ENCODE measurements at places on chromosomes 6 and 20.

DNA sequence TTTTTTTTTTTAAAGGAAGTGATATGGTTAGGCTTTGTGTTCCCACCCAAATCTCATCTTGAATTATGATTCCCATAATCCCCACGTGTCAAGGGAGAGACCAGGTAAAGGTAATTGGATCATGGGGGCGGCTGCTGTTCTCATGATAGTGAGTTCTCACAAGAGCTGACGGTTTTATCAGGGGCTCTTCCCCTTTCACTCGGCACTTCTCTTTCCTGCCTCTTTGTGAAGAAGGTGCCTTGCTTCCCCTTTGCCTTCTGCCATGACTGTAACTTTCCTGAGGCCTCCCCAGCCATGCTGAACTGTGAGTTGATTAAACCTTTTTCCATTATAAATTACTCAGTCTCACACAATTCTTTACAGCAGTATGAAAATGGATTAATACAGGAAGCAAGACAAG lies 64.3 kb downstream of the ZFP64 start:
- DNase-seq = no peak

DNA sequence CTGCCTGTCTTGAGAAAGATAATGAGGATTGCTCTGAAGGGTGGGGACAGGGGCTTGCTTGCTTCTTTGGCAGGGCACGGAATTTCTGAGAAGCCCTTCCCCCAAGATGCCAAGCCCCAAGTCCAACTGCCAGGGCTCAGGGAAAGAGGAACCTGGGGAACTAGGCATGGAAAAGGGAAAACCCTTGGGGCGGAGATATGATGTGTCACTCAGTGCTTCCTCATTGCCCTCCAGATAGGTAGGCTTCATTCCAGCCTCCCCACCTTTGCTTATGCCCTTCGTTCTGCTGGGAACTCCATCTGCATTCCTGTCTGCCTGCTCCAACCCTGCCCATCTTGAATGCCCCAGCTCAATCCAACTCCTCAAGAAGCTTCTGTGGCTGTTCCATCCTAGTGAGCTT lies 61.2 kb downstream of the VEGFA start:
- DNase-seq = no peak

DNA sequence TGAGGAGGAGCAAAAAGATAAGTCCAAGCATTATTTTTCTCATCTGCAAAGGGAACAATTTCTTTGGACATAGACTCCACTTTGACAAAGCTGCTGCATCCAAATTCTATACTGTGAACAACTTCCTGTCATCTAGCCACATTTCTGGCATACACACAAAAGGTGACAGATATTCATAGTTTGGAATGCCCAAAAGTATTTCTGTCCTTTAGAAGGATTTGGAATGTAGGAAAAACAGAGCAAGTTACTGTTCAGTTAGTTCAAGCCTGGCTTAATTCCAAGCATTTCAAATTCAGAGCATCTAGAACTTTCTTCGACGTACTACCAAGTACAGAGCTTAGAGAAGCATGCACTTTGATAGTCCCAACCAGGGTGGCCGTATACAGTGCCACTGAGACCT lies 134.0 kb downstream of the PDE7B start:
- DNase-seq = no peak

DNA sequence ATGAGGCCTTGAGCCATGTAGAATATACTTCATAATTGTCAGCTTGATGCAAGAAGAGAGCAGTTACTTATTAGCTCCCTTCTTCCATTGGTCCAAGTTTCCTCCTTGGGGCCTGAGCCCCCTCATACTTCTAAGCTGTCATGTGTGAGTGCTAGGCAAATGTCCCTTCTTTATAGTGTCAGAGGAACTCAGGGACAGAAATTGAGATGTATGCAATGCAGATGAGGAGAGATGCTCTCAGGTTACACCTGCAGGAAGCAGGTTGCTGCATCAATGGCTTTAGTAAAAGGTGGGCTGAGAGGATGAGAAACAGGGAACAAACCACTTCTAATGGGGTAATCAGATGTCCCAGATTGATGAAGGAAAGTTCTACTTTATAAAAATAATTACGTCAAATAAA lies 6.7 kb upstream of the PDSS2 start:
- DNase-seq = no peak

- DNase-seq = no peak
These were observed 15.6 kb downstream of the PKIG start for GRCh38 chr20:44597930-44598329.

GRCh38 chr20:9807136-9807535 lies 31.7 kb downstream of the PAK5 start:
- no peak for DNase-seq

DNA sequence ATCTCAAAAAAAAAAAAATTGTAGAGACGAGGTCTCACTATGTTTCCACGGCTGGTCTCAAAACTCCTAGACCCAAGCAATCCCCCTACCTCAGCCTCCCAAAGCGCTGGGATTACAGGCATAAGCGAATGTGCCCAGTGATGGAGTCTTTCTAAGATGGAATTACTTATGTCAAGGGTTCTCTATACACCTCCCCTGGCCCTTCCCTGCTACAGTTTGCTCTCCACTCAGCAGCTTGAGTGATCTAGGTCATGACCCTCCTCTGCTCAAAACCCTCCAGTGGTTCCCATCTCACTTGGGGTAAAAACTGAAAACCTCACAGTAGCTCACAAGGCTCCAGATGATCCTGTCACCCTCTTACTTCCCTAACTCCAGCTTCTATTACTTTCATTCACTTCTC lies 1.8 kb upstream of the DNPH1 start:
- DNase-seq = no peak

GRCh38 chr20:32742322-32743236 lies 688 bp downstream of the COMMD7 start:
- peak; percentile 59 for DNase-seq

GRCh38 chr6:167827583-167828324 lies 1.0 kb downstream of the AFDN start:
- peak; percentile 54 for DNase-seq

- no peak for DNase-seq
These were observed 94.3 kb downstream of the THBS2 start for GRCh38 chr6:169159331-169159730.

- DNase-seq = no peak
These were observed 6.2 kb downstream of the COL9A3 start for GRCh38 chr20:62822788-62823651.

DNA sequence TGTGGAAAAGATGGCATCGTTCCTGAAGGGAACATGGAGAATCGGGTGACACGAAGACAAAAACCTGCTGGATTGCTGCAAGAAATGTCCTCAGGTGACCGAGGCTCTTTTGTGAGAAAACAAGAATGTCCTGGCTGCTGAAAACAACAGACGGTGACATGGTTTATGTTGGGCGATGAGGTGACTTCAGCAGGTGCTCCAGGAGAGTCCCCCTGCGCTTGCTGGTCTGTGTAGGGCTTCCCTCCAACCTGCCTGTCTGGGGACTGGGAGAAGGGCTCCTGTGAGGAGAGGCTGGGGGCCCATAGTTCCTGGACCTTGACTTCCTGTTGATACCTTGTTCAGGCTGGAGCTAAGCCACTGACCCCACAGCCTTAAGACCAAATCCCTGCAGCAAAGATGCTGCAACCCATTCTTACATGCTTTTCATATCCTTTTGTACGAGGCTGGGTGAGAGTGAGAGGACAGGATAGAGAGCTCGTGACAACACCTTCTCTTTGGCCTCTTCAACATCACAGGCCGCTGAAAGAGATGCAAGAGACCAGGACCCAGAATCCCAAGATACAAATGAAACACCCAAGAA lies 134.8 kb downstream of the CD83 start:
- no peak for DNase-seq

- no peak for DNase-seq
These were observed 121.4 kb upstream of the RREB1 start for GRCh38 chr6:6986344-6986743.

DNA sequence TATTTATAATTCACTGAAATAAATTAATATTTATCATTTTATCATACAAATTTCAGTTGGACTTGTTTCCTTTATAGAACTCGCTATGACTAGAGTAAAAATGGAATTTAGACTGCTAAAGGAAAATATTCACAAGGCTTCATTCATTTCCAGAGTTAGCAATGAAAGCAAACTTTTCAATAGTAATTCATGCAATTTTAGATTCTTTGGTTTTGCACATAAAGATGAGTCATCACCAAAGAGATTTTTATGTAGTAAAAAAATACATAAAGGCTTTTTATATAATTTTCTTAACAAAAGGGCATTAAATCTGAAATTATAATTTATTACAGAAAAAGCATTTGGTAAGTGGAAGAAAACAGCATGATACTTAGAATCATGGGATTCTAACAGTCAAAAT lies 37.2 kb upstream of the STXBP5 start:
- DNase-seq = no peak

DNA sequence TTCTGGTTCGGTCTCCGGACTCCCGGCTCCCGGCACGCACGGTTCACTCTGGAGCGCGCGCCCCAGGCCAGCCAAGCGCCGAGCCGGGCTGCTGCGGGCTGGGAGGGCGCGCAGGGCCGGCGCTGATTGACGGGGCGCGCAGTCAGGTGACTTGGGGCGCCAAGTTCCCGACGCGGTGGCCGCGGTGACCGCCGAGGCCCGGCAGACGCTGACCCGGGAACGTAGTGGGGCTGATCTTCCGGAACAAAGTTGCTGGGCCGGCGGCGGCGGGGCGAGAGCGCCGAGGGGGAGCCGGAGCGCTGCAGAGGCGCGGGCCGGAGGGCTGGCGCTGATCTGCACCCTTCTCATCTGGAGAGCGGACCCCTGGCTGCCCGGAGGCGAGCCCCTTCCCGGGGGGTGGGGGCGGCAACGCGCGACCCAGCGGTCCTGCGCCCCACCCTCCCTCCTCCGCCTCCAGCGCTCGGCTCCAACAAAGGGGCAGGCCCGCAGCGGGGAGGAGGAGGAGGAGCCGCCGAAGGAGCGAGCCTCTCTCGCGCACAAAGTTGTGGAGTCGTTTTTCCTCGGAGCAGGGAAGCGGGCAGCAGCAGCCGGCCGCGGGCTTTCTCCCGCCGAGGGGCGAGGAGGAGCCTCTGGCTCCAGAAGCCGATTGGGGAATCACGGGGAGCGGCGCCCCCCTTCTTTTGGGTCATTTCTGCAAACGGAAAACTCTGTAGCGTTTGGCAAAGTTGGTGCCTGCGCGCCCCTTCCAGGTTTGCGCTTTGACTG lies at the start of gene UTRN:
Gene UTRN (plus strand): TSS at position 553 of the 765 bp plus-strand sequence. CDS start 6,494 bp downstream, outside the sequence.
- peak; percentile 75 for DNase-seq

GRCh38 chr6:115573861-115574260 lies 486.8 kb downstream of the FRK start:
- no peak for DNase-seq

DNA sequence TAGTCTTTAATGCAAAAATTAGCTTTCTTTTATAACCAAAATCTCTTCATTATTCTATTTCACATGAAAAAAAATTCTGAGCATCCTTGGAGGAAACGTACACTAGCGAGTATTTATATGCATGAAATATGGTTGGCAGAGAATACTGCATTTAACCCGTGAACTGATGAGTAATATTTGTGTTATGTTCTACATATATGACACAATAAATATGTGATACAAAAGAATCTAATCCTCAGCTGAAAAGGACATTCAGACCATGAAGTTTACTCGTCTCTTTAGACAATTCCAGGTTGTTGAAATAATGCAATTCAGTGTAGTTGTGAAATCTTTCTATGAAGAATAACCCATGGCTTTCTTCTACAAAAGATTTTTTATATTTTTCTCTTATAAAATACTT lies 524.8 kb upstream of the MAN1A1 start:
- DNase-seq = no peak

DNA sequence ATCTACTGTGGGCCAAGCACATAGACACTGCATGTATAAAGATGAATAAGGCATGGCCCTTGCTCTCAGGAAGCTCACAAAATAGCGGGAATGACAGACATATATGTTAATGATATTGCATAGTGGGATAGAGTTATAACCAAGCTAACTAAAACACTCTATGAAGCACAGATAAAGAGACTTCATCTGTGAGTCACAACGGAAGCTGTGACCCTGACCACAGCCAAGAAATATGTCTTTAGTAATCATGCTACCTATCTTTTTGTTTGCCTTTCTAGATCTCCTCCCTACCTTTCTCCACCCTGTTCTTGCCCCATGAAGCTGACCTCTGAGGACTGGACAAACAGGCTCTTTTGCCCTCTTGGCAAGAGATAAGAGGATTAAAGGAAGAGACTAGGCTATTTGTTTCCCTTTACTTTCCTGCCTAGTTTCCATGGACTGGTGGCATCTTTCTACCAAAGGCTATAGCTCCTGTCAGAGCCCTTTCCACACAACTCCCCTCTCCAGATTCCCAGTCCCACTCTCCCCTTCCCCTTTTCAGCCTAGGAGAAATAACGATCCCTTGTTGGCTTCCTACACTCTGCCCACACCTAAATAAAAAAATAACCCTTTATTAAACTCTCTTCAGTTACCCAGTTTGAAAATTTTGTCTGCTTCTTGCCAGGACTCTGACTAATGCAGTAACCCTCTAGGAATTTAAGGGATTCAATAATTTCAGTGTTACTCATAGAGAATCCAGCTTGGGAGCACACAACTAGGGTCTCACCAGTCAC lies 504.9 kb upstream of the MARCKS start:
- DNase-seq = no peak

DNA sequence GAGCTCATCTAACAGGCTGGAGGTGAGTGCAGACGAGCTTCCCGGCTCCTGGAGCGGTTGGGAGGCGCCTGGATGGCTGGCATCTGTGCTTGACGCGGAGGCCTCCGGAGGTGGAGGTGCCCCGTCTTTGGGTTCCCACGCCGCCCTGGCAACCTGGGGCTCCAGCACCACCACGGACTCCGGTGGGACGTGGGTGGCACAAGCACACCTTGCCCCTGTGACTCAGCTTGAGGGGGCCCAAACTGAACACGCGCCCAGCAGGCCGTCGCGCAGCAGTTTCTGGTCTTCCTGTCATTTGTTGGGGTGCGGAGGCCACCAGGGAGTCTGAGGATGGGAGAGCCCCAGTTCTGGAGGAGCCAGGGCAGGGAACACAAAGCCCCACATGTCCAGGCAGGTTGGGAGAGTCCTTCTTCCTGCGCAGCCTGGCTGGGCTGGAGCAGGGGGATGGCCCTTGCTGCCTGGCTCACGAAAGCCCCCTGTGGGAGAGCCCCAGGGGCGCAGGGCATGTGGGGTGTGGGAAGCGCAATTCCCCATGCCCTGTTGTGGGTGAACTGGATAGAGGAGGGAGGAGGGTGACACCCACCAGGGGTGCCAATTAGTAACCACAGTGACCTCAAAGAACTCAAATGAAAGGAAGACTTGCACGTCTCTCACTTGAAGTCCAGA lies 1378.6 kb upstream of the DEFB115 start:
- no peak for DNase-seq

Data from activated T-cell treated with anti-CD3 and anti-CD28 coated beads, Interleukin-2, amount 50 U/mL, for 24 hours (primary cell).